Stimulated activated CD4-positive, alpha-beta T cell treated with anti-CD3 and anti-CD28 coated beads, Interleukin-12 subunit alpha, Interleukin-12 subunit beta, amount 100 ng/mL, for 4 hours (primary cell): ENCODE measurements at places on chromosomes 1 and 21.

GRCh38 chr1:89005286-89006151, 13.1 kb upstream of the KYAT3 start:
- no peak for DNase-seq

DNA sequence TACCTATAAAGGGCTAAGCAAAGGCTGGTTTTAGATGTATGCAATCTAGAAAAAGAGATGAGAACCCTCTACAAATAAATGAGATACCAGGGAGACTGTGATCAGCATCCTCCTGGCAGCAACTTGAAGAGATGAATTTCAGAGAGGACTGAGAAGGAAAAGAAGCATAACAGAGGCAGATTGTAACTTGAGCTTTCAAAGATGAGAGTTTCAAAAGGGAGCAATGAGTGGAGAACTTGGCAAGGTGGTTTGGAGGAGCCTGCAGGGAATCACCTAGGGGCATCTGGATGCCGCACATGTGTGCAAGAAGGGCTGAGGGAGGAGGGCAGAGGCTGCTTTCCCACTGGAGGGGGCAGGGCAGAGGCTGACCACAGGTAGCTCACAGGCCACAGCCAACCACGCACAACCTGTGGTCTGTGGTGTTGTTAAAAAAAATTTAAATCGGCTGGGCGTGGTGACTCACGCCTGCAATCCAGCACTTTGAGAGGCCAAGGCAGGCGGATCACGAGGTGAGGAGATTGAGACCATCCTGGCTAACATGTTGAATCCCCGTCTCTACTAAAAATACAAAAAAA, 50.2 kb downstream of the PCNX2 start:
- no peak for DNase-seq

DNA sequence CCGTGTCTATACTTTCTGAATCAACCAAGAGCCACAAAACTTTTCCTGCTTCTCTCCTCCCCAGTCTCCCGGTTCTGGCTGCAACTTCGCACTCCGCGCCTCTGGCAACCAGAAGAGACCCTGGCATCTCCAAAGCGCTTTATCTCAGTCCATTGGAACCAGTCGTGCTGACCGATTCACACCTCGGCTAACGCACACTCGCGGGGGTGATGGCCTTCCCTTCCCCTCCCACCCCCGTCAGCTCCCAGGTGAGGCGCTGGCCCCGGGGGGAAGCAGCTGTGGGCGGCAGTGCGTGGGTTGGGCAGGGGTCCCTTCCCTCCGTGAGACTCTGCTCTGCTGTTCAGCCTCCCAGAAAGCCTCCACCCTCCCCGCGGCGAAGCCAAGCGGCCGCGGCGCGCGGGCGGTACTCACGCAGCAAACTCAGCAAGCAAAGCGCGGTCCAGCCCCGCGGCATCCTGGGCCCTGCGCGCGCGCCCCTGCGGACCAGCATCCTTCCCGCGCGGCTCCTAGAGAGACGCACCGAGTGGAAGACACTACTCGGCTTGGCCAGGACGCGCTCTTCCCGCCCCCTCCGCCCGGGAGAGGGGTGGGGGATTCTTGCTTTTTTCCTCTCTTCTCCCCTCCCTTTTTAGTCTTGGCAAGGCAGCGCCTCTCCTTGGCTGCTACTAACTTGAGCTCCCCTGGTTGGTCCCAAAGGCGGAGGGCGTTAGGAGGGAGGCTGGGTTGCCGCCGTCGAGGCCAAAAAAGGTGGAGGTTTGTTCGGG, at the start of gene CD34:
TSS of gene CD34 (minus strand) at position 535 of the 764 bp plus-strand sequence. CDS start at position 490, 45 bp downstream.
- peak; percentile 15 for DNase-seq

DNA sequence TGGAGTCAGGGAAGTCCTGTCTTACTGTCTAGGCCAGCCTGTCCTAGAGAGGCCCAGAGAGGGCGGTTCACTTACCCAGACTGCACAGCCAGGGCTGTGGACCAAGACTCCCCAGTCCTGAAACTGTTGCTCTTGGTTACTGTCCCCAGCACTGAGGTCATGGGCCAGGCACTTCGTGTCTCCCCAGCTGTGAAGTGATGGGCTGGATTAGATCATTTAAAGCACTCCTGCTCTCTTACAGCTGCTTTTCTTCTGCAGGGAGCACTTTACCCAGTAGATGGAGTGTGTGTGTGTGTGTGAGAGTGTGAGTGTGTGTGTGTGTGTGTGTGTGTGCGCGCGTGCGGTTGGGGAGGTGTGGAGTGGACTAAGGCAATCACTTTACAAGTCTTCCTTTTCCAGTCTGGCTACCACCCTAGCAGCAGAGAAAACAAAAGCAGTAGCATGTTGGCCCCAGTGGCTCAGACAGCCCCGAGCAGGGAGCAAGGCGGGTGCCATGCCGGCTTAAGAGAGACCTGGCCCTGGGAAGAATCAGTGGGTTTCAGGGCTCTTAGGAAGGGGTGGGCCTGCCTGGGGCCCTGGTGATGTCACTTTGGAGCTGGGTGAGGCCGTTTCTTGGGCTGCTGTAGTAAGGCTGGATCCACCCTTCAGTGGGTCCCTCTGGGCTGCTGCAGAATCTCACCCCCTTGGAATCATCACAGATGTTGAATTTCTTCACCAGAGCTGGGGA, 2.4 kb downstream of the SPSB1 start:
- no peak for DNase-seq

- no peak for DNase-seq
These were observed 53.0 kb upstream of the CNN3 start for GRCh38 chr1:94979656-94980581.

GRCh38 chr1:245645894-245646293, 491.1 kb downstream of the KIF26B start:
- no peak for DNase-seq

DNA sequence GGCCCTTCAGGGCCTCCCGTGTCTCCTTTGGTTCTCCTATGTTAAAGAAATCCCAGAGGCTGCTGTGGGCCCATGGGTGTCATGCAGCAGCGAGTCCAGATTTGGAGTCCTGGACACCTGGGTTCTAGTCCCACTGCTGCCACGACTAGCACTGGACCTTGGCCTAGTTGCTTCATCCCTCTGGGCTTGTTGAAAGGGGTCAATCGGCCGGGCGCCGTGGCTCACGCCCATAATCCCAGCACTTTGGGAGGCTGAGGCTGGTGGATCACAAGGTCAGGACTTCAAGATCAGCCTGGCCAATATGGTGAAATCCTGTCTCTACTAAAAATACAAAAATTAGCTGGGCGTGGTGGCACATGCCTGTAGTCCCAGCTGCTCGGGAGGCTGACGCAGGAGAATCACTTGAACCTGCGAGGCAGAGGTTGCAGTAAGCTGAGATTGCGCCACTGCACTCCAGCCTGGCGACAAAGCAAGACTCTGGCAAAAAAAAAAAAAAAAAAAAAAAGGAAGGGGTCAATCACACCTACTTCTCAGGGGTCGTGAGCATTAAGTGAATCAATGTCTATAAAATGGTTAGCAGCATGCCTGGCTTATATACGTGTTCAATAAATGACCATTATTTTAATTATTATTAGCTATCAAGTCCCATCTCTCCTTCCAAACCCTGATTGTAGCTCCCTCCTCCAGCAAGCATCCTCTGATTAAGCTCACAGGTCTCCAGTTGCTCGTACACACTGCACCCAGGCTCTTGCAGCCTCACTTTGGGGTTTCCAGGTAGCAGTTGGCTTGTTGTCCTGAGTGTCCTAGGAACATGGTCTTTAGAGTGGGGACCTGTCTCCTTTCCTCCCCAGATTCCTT, 43.8 kb downstream of the KIRREL1 start:
- no peak for DNase-seq

GRCh38 chr1:81758181-81758580, 42.6 kb upstream of the ADGRL2 start:
- no peak for DNase-seq

- DNase-seq = no peak
These were observed 76.0 kb upstream of the DPYD start for GRCh38 chr1:97996880-97997279.

DNA sequence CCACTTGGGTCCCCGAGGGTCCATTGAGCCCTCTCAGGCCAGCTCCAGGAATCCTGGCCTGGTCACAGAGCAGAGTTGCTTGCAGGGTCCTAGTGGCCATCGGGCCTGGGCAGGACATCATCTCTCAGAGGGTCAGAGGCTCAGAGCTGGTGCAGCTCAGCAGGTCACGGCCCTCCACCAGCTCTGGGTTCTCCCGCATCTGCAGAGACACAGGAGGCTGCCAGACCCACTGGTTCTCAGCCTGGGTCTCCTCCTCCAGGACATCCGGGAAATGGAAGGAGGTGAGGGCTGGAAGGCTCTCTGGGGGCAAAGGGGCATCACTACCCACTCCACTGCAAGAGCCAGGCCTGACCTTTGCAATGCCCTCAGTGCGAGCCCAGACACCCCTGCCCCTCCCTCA, 6.5 kb downstream of the TMEM54 start:
- no peak for DNase-seq

DNA sequence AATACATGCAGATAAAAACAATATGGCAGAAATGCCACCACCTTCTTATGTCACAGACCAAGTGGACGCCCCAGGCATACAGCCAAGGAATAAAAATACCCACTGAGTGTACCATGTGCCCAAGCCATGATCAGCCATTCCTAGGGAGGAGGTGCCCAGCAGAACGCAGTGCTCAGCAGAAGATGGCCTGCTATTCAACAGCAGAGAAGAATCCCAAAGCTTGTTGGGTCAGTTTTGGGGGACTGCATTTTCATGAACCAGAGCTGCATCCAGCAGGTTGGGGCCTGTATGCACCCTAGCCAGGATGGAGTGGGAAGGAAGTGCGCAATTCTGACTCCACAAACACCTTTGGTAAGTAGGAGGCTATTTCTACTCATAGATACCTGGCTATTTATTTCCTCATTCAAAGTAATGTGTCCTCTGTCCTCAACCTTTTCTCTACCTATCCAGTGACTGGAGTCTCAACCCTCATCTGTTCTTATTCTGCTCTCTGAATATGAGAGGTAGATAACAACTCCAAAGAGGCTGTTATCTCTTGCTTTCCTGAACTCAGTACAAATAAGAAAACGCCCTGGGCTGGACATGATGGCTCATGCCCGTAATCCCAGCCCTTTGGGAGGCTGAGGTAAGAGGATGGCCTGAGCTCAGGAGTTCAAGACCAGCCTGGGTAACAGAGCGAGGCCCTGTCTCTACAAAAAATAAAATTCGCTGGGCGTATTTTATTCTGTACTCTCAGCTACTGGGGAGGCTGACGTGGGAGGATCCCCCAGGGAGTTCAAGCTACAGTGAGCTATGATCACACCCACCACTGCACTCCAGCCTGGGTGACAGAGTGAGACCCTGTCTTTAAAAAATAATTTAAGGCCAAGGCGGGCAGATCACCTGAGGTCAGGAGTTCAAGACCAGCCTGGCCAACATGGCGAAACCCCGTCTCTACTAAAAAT, 2.5 kb upstream of the PLEKHM2 start:
- DNase-seq = no peak

GRCh38 chr1:182608845-182609610, 4.8 kb upstream of the RGS16 start:
- no peak for DNase-seq

GRCh38 chr1:15477646-15478212, 1.8 kb downstream of the CELA2B start:
- no peak for DNase-seq

- DNase-seq = no peak
These were observed 244.7 kb upstream of the IRF2BP2 start for GRCh38 chr1:234854645-234855039.
